Putamen (tissue), 1 donor: ENCODE measurements at places on chromosomes 2 and 18.

- DNase-seq, result peak; percentile 70
Measured at GRCh38 chr2:224357098-224357901, 44.6 kb downstream of the FAM124B start.

DNA sequence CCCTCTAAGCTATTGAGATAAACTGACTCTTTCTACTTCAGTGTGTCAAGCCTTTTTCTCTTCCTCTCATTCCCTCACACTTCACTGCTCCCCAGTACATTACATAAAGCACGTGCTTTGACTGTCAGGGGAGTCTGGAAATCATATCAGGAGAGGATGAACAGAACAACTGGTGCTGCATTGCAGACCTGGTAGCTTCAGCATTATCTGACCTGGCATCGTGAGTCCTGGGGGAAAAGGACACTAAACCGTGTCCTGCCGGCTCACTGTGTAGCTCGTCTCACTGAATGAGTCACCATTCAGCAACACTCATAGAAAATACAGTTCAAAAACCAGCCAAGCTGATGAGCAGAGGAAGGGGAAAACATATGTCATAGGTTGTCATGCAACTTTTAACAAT is 108.5 kb upstream of the UNC80 start:
- DNase-seq, result no peak

- peak; percentile 66 for DNase-seq
Measured at GRCh38 chr2:102841107-102841840, 79.4 kb downstream of the TMEM182 start.

GRCh38 chr18:63477200-63477599 is 442 bp downstream of the SERPINB5 start:
- no peak for DNase-seq

DNA sequence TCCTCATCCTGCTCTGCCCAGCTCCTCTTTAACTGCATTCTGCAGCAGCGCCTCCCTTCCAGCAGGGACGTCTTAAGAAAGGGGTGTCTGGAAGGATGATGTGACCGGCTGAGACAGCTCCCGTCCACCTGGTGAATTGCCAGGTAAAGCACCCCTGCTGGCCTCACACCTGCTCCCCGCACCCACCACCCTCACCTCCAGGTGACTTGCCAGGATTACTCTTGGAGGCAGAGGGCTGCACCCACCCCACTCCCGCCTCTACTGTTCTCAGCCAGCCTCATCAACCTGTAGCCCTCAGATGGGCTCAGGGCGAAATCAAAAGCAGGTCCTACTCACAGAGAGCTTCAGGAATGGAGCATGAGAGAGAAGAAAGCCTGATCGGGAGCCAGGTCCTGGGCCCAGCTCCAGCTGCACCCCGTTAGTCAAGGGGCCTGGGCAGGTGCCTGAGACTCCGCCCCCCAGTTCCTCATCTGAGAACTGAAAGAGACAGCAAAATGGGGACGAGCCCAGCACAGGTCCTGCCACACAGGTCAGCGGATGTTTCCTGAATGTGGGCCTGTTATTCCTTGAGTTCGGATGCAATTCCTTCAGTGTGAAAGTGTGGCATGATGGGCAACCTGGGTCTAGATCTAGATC is 5.6 kb downstream of the ADRA2B start:
- no peak for DNase-seq

- peak; percentile 76 for DNase-seq
Measured at GRCh38 chr2:157628477-157629415, at the start of gene ACVR1C. TSS of gene ACVR1C (minus strand) at chr2:157628864. CDS start at chr2:157628644, 220 bp downstream.

DNA sequence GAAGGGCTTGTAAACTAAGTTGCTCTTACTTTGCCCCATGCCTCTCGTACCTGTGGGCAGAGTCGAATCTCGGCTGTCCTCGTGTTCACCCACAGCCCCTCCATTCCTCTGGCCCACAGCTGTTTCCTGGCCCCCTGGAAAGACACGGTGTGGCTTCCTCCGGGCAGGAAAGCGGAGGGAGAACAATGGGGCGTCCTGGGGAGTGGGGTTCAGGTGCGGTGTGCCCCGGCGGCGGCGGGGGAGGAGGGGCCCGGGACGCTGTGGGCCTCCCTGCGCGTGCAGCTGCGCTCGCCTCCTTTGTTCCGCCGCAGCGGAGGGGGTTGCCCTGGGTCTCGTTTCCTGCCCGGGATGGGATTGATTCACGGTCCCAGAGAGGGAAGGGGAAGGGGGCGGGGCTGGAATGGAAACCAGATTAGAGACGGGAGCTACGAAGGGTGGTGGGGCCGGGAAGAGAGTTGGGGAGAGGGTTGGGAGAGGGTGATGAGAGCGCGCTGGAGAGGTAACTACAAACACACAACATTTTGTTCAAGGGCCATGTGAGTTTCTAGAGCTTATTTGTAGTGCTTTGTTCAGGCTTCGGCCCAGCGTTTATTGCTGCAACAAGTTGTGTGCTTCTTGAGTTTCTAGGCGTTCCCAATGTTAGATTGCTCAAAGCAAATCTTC is 796 bp downstream of the MYO1B start:
- DNase-seq, result no peak

DNA sequence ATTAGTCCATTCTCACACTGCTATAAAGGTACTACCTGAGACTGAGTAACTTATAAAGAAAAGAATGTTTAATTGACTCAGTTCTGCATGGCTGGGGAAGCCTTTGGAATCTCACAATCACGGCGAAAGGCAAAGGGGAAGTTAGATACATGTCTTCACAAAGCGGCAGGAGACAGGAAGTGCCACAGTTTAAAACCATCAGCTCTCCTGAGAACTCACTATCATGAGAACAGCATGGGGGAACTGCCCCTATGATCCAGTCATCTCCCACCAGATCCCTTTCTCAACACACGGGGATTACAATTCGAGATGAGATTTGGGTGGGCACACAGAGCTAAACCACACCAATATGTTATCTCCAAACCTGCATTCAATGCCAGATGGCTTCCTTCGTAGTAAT is 716.1 kb downstream of the DCC start:
- no peak for DNase-seq
